DMS79 treated with DMSO at 0.1 percent for 48 hours (cell line): ENCODE measurements at places on chromosomes 12 and 14.

GRCh38 chr14:69582829-69583228 lies 8.2 kb upstream of the CCDC177 start:
- DNase-seq: no peak

DNA sequence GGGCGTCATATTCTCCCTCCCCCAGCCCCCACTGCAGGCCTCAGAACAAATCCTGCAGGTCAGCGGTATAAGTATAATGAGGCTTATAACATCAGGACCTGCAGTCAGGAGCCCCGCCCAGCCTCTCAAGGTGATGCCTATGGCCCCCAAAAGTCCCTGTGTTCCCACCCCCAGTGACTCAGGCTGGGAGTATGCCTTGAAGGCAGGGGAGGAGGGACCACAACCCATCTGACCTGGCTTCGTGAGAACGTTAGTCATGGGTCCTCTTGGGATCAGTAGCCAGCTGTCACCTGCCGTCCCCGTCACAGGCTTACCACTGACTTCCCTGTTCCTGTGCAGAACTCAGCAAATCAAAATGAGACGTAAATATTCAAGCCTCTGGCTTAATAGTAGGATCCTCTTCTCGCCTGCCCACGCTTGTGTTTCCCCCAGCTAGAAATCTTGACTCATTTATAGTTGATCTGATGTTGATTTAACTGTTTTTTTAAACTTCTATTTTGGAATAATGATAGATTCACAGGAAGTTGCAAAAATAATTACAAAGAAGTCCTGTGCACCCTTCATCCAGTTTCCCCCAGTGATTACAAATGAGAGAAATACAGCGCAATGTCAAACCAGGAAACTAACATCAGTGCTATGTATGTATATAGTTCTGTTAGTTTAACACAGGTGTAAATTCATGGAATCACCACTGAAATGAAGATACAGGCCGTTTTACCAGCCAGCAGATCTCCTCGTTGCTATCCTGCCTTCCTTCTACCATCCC lies 107.5 kb downstream of the ADGRD1 start:
- DNase-seq: no peak

DNA sequence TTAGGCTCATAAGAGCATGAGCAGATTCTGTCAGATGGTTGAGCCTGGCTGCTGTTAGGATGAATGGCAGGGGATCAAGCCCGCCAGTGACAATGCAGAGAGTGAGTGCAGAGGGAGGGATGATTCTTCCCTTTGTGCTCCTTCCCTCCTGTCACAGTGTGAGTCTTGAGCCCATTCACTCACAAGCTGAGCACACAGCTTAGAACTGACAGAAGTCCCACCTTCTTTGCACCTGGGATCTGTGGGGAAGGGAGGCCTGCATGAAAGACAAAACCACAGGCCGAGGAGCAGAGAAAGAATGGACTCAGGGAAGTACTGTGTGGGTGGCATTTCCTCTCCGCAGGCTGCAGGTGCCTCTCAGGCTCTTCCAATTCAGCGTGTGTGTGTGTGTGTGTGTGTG lies 160.6 kb downstream of the KCNA5 start:
- DNase-seq: no peak

DNA sequence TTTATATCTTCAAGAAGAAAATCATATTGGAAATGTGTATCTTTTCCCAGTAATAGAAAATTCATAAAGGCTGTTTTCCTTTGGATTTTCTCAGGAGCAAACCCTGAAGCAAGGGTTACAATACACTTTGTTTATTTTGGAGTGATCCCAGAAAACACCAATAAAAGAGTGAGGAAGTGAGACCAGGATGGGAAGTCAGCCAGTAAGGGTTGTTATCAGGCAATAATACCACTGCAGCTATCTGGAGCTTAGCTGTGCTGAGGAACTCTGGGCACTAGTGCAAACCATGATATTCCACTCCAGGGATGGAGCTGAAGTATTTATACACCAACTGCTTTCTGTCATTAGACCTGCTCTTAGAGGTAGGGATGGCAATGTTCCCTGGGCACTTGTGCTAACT lies 1002.3 kb downstream of the FLRT2 start:
- DNase-seq: peak; percentile 18

- DNase-seq: no peak
Observed at GRCh38 chr14:71374989-71375388, 467.7 kb downstream of the PCNX1 start.

DNA sequence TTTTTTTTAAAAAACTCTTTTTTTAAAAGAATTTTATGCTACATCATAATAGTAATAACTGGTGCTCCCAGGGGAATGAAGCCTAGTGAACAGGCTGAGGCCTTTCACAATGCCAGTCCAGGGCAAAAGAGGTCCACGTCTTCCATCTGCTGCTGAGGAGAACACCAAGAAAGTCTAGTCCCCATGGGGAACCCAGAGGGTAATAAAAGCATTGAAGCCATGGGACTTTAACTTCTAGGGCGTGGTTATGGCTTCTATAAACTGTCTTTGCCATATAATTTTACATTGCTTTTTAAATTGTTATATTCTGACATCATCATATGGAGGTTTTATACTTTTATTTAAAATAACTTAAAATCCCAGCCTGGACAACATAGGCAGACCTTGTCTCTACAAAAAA lies 64.3 kb downstream of the SLC16A7 start:
- DNase-seq: no peak

DNA sequence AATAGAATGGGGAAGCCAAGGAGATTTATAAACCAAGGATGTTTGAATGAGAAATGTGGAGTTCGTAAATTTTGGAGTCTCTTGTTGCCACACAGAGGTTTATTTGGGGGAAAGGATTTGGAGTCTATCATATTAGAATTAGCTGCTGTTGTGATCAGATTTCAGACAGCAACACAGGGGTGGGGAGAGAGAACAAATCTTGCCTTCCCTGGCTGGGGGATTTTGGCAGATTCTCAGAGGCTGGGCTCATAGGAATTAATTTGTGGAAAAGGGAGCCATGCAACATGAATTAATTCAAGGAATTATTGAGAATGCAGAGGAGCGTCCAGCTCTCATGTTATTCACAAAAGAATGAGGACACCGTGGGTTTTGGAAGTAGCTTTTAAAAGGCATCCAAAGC lies 73.9 kb upstream of the PRMT8 start:
- no peak for DNase-seq

GRCh38 chr12:93032758-93033157 lies 103.7 kb upstream of the EEA1 start:
- peak; percentile 28 for DNase-seq

GRCh38 chr12:115798309-115798917 lies 479.1 kb downstream of the MED13L start:
- DNase-seq: peak; percentile 99

GRCh38 chr14:69685716-69686115 lies 74.3 kb downstream of the SUSD6 start:
- peak; percentile 98 for DNase-seq

- DNase-seq: no peak
Observed at GRCh38 chr14:44388306-44388705, 118.8 kb downstream of the FSCB start.

GRCh38 chr12:7131502-7131866 lies 1.3 kb downstream of the CLSTN3 start:
- no peak for DNase-seq

- no peak for DNase-seq
Observed at GRCh38 chr12:26455936-26456574, 260.7 kb downstream of the SSPN start.
